Large intestine (tissue), 12 donors: ENCODE measurements at places on chromosomes 7 and 10. TPM values are rescaled to one million over a fixed set of nuclear protein-coding genes. Genes with fewer than 3 reads are reported as not detected.

TMEM178B gene
- 2.2 TPM for polyA plus RNA-seq

DOCK4 gene
- 8.1 TPM for polyA plus RNA-seq

COL13A1 gene
- 9.6 TPM for polyA plus RNA-seq

CISD1 gene
- polyA plus RNA-seq: 70.2 TPM

SPDYE2B gene
- polyA plus RNA-seq: 1.0 TPM

OIT3 gene
- 9.9 TPM for polyA plus RNA-seq

ACSM6 gene
- 0.06 TPM for polyA plus RNA-seq

DNA sequence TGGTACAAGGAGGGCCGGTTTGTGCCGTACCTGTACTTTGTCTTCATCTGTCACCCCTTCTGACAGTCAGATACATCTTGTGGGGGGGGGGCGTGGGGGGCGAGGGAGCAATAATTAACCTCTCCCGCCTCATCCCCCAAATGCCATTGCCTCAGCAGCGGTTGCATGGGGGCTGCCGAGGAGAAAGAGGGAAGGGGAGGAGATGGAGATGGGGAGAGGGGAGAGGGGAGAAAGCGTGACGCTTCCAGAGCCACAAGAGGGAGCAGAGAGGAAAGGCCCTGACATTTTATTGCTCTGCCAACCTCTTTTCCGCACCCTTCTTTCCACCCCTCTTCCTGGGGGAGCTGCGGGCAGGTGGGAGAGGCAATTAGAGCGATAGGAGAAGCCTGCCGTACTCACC lies 11.8 kb downstream of the KAZALD1 start:
- no peak for DNase-seq

DNA sequence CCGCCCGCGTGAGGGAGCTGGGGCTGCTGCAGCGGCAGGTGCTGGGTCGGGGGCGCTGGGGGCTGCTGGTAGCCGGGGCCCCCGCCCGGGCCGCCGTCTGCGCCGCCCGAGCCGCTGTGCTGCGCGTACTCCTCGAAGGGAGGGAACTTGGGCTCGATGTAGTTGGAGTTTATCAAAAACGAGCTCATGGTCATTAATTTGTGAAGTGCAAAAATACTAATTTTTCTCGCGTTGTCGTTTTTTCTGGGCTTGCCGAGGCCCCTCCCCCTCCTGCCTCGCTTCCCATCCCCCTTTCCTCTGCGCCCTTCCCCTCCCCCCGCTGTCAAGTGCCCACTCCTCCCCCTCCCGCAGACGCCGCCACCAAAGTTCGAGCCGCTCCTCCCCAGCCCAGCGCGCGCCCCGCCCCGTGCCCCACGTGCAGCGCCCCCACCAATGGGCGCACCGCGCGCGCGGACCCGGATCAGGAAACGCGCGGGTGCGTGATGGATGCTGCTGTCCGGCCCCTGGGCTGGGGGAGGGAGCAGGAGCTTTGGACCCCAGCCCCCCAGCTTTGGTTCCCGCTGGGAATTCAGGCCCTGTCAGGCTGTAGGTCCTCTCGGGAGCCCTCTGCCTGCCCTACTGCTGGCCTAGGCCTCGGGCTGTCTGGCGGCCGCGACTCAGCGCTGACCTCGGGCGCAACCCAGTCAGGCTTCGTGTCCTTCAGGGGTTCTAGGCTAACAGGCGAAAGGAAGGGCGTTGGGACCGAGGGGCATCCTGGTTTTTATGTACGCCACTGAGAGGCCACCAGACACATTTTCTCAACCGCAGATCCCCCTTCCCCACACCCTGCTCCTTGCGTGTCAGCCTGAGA lies at the start of gene HOXA4:
HOXA4 (minus strand) TSS at position 218 of the 850 bp plus-strand sequence; CDS start at position 194, 24 bp downstream.
- DNase-seq: peak; percentile 95

- no peak for DNase-seq
Measured at GRCh38 chr7:97513326-97513725, 218.6 kb upstream of the TAC1 start.

- no peak for DNase-seq
Measured at GRCh38 chr10:83991986-83992753, 147.1 kb upstream of the GHITM start.

DNA sequence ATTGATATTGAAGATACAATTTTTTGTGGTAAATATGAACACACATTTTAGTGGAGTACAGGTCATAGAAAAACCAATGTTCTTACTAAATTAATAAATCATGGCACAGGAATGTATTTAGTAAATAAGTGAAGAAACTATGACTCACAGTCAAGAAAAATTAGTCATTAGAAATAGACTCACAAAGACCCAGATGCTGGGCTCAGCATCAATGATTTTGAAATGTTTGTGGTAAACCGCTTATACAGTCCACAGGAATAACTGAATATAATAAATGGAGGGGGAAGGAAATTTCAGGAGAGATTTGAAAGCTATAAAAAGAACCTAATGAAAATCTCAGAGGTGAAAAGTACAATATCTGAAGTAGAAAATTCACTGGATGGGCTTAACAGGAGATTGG lies 138.3 kb upstream of the ADCY1 start:
- DNase-seq: no peak

GRCh38 chr7:69871886-69872569 lies 273.8 kb downstream of the AUTS2 start:
- peak; percentile 85 for DNase-seq

- DNase-seq: no peak
Measured at GRCh38 chr7:155224116-155224811, 73.4 kb upstream of the INSIG1 start.

- DNase-seq: no peak
Measured at GRCh38 chr10:119451300-119451896, 91.1 kb downstream of the RGS10 start.

DNA sequence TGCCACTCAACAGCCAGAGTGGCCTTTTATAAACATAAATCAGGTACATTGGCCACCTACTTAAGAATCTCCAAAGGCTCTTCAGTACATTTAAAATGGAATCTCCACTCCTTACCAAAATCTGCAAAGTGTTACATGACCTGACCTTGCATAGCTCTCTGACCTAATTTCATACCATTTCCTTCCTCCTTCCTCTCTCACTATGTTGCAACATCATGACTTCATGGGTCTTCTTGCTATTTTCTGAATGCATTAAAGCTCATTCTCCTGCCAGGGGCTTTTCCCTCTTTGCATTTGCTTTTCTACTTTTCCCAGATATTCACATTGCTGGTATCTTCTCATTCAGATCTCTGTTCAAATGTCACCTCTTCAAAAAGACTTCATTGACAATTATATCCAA lies 22.1 kb upstream of the PPP1R17 start:
- DNase-seq: no peak

DNA sequence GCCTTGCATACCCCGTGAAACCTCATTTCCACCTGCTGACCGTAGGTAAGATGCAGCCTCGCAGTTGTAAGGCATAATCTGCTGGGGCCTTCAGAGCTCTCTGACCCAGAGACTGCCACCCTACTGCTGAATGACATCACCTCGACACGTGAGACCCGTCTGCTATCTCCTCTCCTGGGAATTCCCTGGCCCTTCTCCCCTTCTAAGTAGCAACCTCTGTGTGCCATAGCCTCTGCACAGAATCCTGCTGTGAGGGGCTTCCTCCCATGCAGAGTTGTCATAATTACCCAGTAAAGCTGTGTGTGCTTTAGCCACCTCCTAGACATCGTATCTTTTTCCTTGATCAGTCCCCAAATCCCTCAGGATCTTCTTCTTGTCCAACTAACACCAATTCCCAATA lies 106.7 kb downstream of the CACNB2 start:
- no peak for DNase-seq

GRCh38 chr10:22932626-22933370 lies 4.9 kb downstream of the ARMC3 start:
- no peak for DNase-seq

- peak; percentile 74 for DNase-seq
Measured at GRCh38 chr10:97584060-97584797, at the start of gene HOGA1. HOGA1 (plus strand) TSS chr10:97584389; CDS start chr10:97584704, 315 bp downstream.

- DNase-seq: no peak
Measured at GRCh38 chr10:86586516-86586915, 64.9 kb upstream of the WAPL start.

GRCh38 chr10:92142512-92142911 lies 148.4 kb downstream of the CPEB3 start:
- no peak for DNase-seq

DNA sequence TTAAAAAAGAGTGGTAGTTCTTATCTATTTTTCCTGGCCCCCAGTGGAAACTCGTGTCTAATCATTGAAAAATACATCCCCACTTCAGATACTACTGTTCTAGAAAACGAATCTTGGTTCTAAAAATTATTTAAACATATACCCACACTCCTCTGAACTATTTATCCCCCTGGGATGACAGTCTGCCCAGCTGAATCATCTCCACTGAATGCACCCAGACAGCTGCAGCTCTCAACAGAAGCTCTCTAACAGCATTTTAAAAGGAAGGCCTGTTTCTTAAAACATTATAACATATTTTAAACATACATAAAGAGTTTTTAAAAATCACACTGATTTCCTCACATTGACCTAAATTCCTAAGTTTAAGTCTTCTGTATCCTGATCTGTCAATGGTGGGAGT lies 544.6 kb upstream of the PHF14 start:
- no peak for DNase-seq

DNA sequence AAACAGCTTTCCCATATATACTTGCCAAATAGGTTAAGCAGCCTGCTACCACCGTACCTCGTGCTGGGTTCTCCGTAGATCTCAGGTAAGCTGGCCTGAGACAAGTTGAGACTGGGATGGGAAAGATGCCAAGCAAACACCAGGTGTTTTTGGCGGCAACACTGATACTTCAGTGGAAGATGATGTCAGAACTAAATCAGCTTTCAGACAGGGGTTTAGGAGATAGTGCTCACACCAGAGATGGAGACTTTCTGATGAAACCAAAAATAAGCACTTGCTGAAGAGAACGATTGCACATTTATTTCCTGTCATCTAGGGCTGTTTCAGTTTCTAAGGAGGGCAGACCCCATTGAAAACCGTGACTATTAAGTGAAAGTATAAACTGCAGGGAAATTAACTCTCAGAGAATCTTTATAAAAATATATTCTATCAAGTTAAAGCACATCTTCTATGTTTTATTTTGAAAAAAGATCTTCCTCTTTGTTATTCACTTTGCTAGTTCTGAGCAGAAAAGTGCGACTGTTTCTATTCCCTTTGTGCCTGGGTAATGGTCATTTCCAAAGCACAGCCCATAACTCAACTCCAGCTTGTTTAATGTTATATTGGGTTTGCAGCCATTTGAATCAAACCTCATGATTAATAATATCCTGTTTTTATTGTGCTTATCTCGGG lies 149.9 kb downstream of the CPED1 start:
- DNase-seq: no peak

DNA sequence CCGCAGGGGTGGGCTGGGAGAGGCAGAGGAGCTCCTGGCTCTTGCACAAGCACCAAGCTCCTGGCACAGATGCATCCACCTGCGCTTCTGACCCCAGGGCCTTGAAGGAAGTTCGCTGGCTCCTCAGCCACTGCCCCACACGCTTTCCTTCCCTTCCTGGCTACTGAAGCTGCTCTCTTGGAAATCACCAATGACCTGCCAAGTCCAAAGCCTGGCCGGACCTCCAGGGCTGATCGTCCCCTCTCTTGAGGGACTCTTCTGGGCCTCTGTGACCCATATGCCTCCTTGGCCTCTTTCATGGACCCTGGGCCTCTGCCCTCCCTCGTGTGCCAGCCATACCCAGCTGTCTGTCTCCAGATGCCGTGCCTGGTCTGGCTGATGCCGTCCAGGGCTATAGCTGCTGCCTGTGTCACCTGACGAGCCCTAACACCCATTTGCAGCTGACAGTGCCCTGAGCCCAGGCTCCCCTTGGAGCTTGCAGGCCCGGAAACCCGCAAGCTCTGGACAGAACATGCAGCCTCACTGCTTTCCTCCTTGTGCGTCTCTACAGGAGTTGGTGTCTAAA lies 113.4 kb downstream of the PRKAG2 start:
- no peak for DNase-seq
